ENCODE measurements at places on chromosomes 11 and 22.

DNA sequence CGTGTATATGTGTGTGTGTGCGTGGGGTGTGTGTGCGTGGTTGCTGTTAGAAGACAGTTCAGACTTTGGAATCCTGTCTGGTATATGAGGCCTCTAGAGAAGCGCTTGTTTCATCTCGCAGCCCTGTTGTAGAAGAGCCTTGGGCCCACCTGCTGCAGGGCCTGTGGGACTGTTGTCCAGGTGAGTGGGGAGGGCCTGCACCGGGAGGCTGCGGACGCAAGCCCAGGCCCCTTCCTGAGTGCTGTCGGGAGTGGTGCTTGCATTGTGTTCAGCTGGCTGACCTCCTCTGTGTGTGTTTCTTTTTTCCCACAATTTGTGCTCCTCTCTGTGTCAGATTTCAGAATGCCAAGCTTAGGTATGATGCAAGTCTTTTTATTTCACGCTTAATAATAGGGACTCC lies 128.4 kb downstream of the TBC1D22A start:
- DNase-seq, result no peak

- no peak for DNase-seq
Observed at GRCh38 chr22:37230673-37231405, 13.2 kb downstream of the RAC2 start.

DNA sequence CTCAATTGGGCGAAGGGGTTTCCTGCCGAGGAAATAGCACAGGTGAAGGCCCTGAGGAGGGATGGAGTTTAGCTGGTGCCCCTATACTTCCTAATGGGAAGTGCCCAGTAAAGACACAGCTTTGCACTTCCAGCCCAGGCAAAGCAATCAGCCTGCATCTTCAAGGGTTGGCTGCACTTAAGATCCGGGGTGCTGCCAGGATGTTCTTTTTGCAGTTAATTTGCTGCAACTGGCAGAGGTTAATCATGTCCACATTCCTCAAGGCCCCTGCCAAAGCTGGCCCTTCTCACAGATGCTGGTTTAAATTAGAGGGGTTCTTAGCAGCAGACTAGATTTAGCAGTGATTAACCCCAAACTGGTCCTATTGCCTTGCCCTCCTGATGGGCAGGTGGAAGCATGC lies 137.7 kb upstream of the NAV2 start:
- no peak for DNase-seq

DNA sequence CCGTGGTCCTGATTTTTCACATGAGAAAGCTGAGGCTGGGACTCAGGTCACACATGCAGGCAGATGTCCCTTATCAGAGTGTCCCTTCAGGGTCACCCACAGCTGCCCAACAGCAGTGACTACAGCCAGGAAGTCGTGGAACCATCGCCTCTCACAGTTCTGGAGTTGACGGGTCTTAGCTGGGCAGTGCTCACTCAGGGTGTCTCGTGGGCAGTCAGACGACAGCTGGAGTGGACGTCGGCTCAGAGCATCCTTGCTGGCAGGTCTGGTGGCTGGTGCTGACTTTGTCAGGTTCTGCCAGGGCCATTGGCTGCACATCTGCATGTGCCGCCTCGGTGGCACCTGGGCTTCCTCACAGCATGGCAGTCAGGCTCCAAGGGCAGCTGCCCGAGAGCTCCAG lies 35.6 kb upstream of the TH start:
- no peak for DNase-seq

DNA sequence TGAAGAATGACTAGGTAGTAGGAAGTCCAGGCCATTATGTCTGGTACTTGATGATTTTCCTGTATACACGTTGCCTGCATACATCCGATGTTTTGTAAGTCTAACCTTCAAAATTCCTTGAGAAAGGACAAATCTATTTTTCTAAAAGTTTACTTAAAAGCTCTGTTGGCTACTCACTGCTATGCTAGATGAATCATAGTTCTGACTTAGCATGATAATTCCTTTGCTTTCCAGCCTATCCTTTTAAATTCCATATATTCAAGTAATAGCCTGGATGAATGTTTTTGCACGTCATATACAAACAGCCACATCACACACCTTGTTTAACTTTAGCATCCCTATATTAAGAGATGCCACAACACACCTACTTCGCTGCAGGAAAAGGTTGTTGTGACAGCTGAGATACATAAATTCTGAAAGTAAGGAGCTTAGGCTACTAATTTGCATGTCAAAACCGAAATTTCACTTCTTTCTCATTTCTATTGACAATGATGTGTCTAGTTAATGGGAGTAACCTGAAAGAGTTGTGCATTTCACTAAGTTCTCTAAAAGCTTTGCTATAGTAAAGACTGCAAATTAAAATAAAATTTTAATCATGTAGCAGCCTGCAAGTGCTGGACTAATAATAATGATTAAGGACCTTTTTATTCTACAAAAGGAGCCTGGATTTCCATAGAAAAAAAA lies 1116.4 kb downstream of the JRKL start:
- no peak for DNase-seq

DNA sequence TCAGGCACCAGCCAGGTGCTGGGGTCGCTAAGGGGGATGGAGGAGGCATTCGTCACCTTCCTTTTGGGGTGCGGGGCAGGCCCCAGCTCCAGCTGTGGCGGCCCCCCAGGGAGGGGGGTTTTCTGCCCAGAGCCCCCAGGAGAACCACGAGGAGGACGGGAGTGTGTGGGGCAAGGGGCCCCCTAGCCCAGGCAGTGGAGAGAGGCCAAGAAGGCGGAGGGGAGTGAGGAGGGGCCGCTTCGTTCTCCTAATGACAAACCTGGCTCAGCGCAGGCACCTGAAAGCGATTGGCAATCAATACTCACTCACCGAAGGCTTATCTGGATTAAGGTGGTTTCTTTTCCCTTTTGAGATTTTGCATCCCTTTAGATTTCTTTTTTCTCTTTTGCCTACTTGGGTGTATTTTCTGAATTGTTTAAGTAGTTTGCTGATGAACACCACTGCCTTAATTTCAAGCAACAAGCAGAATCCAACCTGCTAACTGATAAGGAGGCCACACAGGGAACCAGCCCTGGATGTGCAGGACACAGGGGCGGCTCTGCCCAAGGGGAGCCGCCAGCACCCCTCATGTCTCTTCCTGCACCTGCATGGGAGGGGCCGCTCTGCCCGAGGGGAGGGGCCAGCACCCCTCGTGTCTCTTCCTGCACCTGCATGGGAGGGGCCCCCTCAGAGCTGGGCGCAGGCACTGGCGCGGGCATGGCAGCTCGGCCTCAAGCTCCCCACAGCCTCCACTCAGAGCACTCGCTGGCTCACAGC lies 122.3 kb downstream of the BRD1 start:
- DNase-seq, result no peak

- no peak for DNase-seq
Observed at GRCh38 chr11:125262830-125263218, 98.3 kb downstream of the PKNOX2 start.

GRCh38 chr11:69862331-69862771 lies 43.1 kb upstream of the FGF3 start:
- DNase-seq, result no peak

Data from stimulated activated CD8-positive, alpha-beta memory T cell treated with anti-CD3 and anti-CD28 coated beads, Interleukin-4, amount 100 ng/mL, for 1 hour (primary cell).